AG08395 (cell line): ENCODE measurements at places on chromosomes 6 and 20.

DNA sequence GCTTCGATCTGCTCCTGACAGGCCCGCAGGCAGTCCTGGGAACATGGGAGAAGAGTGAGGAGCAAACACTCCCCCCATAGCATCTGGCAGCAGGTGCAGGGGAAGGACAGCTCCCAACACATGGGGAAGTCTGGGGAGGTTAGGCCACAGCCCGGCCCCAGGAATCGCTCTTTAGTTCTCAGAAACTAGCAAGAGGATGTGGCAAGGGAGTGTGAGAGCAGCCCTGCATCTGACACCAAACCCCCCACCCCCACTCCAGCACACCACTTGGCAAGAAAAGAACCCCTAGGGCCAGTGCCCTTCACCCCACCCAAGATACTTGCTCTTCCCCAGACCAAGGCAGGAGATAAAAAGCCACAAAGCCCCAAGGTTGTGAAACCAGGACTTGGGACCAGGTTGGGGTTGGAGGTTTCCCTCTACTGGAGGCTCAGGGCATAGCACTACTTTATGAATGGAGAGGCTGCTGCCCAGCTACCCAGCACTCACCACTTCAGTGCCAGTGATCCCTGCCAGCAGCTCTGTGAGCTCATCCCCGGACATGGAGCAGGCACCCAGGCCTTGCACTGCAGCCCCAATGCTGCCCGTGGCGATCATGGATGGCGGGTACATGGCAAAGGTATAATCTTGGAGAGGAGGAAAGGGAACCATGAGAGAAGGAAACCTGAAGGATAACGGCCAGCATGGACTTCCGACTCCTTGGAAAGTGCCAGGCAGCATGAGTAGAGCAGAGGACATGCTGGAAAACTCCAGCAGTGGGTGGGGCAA, 5.4 kb downstream of the CCND3 start:
- peak; percentile 89 for DNase-seq

- DNase-seq = no peak
Measured at GRCh38 chr6:34015586-34015985, 130.3 kb downstream of the GRM4 start.

- DNase-seq = no peak
Measured at GRCh38 chr20:43460172-43460829, 2.6 kb downstream of the SRSF6 start.

DNA sequence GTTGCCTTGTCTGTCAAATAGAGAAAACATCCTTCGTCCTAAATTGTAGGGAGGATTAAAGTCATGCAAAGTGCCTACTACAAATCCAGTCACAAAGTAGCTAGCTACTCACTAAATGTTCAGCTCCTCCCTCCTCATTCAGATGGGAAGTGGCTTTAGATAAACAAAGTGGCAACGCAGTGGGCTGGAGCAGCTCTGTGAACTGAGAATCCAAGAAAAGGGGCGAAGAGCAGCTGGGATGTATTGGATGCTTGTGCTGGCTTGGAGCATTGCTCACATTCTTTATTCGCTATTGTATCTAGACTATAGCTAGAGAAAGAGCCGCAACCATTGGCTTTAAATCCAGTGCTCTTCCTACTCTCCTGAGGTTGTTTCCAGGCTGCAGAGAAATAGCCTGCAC, 10.3 kb downstream of the MOG start:
- no peak for DNase-seq

- no peak for DNase-seq
Measured at GRCh38 chr20:23084845-23085365, 1.2 kb downstream of the CD93 start.

DNA sequence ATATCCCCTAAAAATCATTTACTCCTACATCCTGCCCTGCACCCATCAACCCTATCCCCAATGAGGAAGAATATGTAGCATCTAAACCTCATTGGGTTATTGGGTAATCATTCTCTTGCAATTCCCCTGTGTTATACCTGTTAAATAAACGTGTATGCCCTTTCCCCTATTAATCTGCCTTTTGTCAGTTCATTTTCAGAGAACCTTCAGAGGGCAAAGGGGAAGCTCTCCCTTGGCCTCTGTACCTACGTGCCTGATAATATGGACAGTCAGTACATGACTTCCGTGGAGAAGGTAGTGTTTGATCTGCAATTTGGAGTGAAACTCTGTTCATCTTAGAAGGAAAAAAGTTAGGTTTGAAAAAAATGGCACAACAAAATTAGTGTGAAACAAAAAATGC, 173.5 kb upstream of the RUNX2 start:
- no peak for DNase-seq

DNA sequence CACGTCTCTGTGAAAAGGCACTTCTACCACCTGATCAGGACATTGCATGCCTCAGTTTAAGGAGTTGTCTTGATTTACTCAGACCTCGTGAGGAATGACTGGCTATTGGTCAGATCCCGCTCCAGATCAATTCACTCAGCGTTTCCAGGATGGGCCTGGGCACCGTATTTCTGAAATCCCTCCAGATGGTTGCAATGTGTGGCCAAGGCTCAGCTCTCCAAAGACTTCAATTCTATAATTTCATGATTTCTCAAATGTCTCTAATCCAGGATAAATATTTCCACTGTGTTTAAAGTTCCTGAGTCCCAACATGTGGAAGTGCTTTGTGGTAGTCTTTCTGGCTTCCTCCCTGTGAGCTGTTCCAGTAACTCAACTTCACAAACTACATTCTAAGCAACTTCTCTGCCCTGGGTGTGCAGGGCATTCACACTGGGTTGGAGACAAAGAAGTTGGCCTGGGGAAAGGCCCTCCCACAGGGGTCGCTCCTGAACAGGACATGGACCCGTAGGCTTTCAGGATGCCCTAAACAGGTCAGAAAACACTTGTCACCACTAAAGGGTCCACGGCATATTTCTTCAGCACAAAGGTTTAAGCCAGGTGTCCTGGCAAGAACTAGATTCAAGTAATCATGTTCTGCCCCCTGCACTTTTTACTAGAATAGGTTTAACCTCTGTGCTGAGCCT, 212.1 kb downstream of the WDR27 start:
- DNase-seq = peak; percentile 59

DNA sequence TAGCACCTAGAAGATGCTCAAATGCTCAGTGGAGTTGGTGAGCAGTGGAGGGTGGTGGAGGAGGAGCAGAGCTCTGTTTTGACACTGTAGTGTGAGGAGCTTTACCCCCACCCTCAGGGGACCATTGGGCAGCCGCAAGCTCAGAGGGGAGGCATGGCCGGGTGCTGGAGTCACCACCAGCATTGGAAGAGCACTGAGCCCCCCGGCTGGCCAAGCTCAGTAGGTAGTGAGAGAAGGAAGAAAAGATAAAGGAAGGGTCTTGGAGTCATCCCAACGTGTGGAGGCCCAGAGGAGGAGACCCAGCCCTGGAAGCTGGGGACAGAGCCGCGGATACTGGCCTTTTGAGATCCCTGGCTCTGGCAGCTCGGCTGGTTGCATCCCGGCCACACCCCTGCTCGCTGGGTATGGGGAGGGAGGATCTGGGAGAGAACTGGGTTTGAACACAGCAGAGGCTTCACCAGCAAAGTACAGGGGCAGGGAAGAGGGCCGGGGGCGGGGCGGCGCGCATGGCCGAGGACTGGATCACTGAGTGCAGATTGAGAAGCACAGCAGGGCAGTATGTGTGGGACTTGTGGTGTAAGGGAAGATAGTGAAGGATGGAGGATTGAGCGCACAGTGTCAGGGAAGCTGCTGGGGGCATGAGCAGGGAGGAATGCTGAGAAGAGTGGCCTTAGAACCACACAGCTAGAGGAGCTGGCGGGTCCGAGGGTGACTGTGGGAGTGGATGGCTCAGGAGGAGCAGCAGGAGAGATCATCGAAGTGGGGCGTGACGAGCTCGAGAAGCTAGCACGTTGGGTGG, 24.4 kb downstream of the SYNDIG1 start:
- DNase-seq = no peak

- DNase-seq = peak; percentile 20
Measured at GRCh38 chr6:143325379-143326140, 124.9 kb downstream of the ADAT2 start.

DNA sequence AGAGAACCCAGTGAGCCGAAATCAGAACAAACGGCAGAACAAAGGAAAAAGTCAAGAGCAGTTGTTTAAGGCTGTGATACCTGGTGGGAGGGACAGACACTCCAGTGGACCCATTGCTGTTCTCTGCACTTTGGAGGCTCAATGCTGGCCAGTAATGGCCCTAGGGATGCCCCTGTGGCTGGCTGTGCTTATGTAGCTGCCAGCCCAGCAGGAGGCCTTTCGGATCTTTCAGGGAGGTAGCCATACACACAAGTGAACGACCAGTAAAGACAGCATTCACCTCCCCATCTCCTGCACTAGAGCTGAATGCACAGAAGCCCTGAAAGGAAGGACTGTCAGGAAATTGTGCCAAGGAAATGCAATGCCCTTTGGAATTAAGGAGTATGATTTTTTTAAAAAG, 34.3 kb downstream of the GPLD1 start:
- DNase-seq = no peak

DNA sequence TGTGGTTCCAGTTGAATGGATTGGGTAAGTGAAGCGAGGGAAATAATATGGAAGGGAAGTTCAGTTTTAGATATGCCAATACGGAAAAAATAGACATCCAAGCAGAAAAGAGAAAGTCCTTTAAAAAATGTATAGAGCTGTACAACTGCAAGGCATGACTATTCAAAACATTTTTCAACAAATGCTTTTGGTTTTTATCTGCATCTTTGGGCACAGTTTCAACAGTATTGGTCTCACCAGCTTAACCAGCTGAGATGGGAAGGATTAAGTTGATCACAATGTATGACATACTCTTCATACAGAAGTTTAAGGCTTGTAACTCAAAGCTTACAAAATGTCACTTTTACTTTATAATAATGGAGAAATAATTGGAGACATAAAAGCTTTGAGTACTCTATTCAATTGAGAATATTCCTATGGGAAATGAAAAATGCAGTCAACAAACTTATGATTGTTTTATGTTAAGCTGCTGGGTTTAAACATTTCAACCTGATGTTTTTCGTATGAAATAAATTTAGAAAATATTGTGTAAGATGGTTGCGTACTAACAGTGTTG, 16.3 kb upstream of the UTRN start:
- no peak for DNase-seq

DNA sequence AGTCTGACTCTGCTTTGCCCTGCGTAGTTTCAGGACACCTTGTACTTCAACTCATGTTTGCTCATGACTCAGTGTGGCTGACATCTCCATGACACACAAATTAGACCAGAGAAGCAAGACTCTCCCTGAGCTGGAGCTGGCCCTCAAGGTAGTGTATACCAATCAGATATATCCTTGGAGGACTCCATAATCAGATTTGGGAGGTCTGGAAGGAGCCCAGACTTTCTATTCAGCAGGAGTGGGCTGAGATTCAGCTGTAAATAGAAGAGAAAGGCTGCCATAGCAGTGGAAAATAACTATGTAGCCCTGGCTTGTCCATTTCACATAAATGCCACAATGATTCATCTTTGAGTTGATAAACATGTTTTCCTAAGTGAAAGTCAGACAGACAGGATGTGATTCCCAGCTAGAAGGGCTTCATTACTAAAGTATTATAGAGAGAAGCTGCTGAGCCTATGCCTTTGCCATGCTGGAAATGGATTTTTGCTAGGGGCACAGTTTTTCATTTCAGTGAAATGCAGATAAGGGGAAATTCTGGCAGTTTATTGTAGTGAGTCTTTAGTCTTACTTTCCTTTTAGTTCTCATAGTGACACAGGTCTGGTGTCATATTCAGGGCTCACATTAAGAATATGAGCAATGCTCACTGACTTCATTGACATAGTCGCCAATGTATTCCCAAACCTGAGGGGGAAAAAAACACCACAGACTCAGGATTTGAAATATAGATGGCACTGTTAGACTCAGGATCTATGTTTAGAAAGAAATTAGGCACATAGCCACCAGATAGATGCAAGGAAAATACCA, 95.3 kb downstream of the CLVS2 start:
- no peak for DNase-seq

DNA sequence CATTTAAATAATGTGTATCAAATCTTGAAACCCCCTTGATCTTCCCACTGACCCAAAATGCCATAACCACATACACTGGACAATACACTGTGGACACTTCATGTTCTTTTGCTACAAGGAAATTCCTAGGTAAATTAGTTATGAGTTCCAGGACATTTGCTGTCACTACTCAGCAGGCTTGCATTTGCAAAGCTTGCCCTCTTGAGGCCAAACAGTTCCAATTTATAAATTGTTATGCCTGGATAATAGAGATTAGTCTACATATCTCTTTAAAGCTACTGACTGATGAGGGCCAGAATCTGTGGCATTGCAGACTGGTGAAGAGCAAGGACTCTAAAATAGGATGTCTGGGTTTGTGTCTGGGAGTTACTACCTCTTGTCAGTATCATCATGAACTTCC, 17.4 kb upstream of the RAB32 start:
- DNase-seq = peak; percentile 23
